ENCODE measurements at places on chromosomes 7 and 10. TPM values are rescaled to one million over a fixed set of nuclear protein-coding genes. Genes with fewer than 3 reads are reported as not detected.

DNA sequence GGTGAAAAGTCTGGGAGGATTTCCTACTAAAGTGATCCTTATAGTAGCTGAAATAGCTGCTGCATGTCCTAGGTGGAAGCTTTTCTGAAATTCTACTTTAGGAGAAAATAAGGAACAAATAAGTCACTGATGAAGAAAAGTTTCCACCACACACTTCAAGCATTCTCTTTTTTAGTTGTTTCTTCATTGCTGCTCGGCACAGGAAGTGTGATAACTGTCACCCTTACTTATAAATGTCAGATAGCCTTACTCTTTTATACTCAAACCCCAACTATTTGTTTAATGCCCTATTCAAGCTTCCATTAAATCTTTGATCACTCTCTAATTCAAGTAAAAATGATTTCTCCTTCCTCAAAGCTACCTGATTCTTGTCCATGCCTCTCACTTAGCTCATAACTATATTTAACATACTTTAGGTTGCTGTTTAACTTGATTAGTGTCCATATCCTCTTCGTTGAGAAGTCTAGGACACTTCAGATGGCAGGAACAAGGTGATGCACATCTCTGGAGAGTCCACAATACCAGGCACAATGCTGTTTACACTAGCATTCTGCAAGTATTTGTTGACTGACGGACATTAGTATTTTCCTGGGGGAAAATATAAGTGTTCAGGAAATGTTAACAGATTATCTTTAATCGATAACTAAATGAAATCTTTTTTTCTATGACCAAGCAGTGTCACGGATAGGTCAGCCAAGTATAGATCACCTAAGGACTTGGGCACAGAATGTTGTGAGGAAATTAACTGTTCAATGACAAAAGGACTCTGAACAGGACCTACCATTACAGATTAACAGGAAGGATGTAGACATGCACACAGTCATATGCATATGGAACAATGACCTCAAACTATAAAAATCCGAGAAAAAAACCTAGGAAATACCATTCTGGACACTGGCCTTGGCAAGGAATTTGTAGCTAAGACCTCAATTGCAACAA, 67.4 kb downstream of the ZNF438 start:
- no peak for DNase-seq

- no peak for DNase-seq
Observed at GRCh38 chr10:108789919-108790318, 1133.4 kb downstream of the XPNPEP1 start.

- DNase-seq: no peak
Observed at GRCh38 chr7:4279216-4279615, 402.9 kb upstream of the FOXK1 start.

DNA sequence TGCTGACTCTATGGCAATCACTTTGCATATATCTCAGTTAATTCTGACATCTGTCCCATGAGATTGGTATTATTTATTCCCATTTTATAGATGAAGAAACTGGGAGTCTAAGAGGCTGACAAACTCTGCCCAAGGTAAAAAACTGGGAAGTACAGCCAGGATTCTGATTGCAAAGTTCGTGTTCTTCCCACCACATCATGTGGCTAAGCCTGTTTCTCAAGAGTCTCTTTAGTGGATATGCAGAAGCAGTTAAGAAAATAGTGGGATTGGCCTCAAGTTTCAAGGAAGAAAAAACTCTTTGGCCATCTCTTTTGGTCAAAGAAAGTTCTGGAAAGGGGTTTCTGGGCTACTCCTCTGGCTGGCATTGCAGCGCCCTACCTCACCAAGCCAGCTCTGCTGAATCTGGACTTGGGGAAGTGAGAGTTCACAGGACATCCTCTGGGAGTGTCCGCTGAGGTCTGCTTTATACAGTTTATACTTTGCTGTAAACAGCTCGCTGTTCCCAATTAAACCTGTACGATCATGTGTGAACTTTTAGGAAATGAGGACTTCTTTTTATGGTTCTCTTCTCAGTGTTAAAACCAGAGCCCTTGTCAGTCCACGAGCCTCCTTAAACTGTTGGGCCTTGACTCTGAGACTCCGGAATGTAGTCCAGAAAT, 12.2 kb upstream of the BMPR1A start:
- no peak for DNase-seq

- DNase-seq: no peak
Observed at GRCh38 chr10:121974019-121974534, 940 bp downstream of the NSMCE4A start.

DNA sequence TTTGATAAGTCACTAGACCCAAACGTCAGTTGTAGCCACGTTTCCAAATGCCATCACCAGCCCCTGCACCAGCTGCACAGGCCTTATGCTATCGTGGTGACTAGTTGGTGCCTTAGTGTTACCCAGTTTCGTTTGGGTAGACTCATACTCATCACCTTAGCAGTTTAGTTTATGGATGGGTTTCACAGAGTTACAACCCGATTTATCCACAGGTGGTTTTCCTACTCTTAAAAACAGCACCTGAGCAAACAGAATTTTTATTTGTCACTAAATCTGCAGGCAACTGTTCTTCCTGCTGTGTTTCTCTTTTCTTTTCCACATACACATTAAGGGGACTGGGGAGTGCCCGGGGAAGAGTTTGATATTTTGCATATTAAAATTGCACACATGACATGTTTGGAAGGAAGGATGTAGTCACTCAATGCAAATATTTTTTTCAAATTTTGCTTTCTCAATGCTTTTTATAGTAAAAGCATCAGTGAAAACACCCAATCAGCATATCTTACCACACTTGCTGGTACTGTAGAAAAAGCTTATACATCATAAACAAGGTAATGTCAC, 41.6 kb downstream of the PDSS1 start:
- DNase-seq: no peak

DNA sequence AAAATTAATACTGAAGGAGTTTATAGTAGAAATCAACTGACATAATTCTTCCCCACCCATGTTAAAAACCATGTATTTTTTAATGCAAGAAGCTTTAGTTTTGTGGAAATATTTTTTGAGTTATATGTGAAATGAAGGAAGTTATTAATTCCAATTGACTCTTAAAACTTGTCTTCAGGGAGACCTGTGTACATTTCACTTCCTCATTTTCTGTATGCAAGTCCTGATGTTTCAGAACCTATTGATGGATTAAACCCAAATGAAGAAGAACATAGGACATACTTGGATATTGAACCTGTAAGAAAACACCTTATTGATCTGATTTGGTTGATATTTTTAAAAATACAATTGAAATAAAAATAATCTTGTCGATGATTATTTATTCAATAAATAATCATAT, 33.3 kb downstream of the CD36 start:
- DNase-seq: no peak

- DNase-seq: no peak
Observed at GRCh38 chr10:75959912-75960311, 528.5 kb downstream of the LRMDA start.

GRCh38 chr10:3776796-3777571, 8.0 kb downstream of the KLF6 start:
- DNase-seq: no peak

DNA sequence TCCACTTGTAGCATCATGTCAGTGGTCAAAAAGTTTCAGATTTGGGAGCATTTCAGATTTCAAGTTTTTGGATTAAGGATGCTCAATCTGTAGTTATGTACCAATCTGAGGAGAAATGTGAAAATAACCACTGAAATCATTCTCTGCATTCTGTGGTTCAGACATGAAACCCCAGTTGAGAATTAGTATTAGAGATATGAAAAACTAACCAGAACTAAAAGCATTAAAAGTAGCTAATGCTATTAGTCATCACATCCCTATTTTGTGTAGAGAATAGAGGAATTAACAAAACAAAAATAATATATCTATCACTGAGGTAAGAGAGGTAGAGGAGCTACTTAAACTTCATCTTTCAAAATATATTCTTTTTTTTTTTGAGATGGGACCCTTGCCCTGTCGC, 28.0 kb downstream of the MICU1 start:
- DNase-seq: no peak

DNA sequence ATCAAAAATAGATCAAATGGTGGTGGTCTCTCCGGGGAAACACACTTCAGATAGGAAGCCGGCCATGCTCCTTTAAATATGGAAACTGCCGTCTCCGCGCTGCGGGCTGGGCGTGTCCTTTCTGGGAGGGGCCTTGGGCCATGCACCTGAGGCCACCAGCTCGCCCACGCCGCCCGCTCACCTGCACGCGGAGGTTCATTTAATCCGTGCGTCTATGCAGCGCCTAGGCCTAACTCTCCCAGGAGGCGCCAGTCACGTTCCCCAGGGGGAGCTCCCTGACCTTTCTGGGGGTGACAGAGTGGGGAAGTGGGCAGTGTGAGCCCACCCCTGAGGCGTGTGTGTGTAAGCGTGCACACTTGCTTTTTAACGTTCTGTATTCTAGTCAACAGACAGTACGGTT, 64.0 kb downstream of the C10orf143 start:
- no peak for DNase-seq

DNA sequence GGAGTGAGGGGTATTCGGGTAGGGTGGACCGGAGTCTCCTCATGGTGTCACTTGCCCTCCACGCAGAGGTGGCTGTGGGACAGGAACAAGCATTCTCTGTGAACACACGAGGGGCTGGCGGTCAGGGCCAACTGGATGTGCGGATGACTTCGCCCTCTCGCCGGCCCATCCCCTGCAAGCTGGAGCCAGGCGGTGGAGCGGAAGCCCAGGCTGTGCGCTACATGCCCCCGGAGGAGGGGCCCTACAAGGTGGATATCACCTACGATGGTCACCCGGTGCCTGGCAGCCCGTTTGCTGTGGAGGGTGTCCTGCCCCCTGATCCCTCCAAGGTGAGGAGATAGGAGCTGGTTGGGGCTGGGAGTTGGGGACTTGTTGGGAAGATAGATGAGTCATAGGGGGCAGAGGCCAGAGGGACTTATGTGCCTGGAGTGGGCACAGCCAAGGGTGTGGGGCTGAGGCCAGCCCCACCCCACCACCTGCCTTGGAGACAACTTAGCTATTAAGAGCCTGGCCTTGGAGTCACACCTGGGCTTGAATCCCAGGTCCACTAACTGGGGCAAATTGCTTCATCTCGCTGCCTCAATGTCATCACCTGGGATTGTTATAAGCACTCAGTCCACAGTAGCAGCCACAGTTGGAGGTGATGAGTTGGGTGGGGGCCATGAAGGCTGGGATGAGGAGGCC, 13.9 kb downstream of the FLNC start:
- DNase-seq: no peak

DNA sequence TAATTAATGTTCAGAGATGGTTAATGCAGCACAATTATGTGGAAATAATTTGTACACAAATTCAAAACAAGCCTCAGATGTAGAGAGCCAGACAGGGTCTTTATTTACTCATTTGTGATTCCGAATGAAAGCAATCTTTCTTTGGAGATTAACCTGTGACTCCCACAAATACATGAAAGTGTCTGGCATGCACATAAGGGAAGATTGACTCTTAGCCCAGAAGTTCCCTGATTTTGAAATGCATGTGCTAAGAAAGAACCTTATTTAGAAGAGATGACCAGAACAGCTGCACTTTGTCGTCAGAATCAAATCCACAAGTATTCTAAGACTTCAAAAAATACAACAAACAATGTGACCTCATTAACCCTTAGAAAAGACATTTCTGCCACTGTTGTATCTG, 45.1 kb downstream of the RNLS start:
- DNase-seq: no peak

GRCh38 chr10:88116481-88116880, 253.1 kb downstream of the PTEN start:
- no peak for DNase-seq

DNA sequence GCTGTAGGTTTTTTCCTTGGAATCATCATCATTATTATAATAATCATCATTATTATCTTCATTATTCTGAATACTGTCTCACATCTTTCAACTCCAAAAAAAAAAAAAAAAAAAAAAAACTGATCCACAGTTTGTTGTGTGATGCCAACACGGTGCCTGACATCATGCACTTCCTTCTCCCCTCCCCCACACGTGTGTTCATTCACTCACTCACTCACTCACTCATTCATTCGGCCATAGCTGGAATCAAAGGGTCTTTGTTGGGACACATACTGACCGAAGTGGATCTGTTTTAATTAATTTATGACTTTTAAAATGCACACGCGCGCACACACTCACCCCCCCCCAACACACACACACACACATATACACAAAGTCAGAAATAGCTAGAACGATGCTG, 177.8 kb downstream of the PIP4K2A start:
- DNase-seq: no peak

- DNase-seq: no peak
Observed at GRCh38 chr7:55140221-55140940, 121.6 kb downstream of the EGFR start.

DNA sequence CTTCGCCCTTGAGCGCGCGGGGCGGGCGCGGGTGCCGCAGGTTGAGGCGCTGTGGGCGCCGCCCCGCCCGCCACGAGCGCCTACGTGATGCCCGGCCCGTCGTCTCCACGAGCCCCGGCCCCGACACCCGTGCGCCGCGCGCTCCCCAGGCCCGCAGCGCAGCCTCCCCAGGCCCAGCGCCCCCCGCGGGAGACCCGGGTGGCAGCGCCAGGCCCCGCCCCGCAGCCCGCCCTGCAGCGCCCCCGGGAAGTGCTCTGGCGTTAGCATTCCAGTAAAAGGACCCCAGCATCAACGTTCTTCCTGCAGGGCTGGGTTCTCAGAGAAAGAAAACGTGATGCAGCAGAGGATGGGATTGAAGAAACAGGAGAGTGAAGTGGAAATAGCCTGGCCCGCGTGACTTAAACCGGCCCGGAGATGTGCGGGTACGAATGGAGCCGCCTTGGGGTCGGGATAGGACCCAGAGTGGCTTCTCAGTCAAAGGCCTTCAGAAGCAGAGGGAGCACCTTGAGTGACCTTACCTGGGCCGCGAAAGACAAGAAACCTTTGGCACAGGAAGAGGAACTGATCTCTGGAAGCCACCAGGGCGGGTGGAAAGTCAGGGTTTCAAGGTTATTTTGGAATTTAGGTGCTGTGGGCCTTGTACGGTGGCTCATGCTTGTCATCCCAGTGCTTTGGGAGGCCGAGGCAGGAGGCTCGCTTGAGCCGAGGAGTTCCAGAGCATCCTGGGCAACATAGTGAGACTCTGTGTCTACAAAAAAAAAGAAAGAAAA, 1.8 kb downstream of the PFKP start:
- DNase-seq: no peak

- no peak for DNase-seq
Observed at GRCh38 chr10:10233229-10233628, 784.4 kb upstream of the CELF2 start.

- no peak for DNase-seq
Observed at GRCh38 chr7:143886826-143887477, 15.0 kb downstream of the TCAF1 start.

WNT8B gene
- polyA plus RNA-seq: 0.92 TPM

DOCK4 gene
- polyA plus RNA-seq: 27.6 TPM

NEUROG3 gene
- polyA plus RNA-seq: not detected

Data from renal cortex interstitium (tissue), 15 donors.